ENCODE measurements at places on chromosomes 12 and 14.
A peak's percentile ranks its signal among the peaks of the same experiment; 100 is the strongest.

- H3K4me3 ChIP-seq = no peak overlapping the region
- DNase-seq = no peak
- H3K27me3 ChIP-seq = no peaks in the 10 kb centered on the region
- H3K36me3 ChIP-seq = no peaks in the 10 kb centered on the region
- no peaks in the 10 kb centered on the region for H3K4me1 ChIP-seq
- no peak overlapping the region for H3K27ac ChIP-seq
Measured at GRCh38 chr14:74408870-74409269, 17.1 kb downstream of the SYNDIG1L start.

- DNase-seq = peak; percentile 12
- no peaks in the 10 kb centered on the region for H3K27me3 ChIP-seq
- no peak overlapping the region for H3K4me3 ChIP-seq
- H3K27ac ChIP-seq = no peak overlapping the region
- H3K36me3 ChIP-seq = no peaks in the 10 kb centered on the region
Measured at GRCh38 chr12:1013618-1014489, 22.8 kb downstream of the ERC1 start.

DNA sequence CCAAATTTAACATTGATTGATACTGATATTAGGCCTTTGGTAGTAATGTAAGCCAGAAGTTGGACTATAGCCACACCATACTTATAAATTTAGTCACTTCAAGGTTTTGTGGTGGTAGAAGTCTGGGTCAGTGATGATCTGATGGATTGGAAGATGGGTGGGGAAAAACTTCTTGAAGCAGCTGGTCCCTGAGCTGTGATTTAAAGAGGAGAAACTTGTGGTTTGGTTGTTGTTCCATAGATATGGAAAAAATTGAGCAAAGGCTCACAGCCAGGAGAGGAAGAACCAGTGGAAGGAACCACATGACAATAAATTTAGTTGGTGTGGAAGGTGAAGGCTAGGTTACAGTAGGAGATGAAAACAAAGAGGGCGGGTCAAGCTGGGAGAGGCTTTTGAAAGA, 26.1 kb downstream of the PTHLH start:
- H3K4me1 ChIP-seq = no peaks in the 10 kb centered on the region
- DNase-seq = no peak
- H3K27me3 ChIP-seq = no peaks in the 10 kb centered on the region
- H3K36me3 ChIP-seq = no peaks in the 10 kb centered on the region

- no peaks in the 10 kb centered on the region for H3K36me3 ChIP-seq
- no peaks in the 10 kb centered on the region for H3K27me3 ChIP-seq
- no peaks in the 10 kb centered on the region for H3K4me1 ChIP-seq
- H3K4me3 ChIP-seq = no peak overlapping the region
- no peak for DNase-seq
Measured at GRCh38 chr12:125243811-125244210, 178.6 kb downstream of the AACS start.

- no peak overlapping the region for H3K4me3 ChIP-seq
- no peak for DNase-seq
- H3K4me1 ChIP-seq = no peaks in the 10 kb centered on the region
- no peak overlapping the region for H3K27ac ChIP-seq
Measured at GRCh38 chr14:104523546-104523935, 56.0 kb upstream of the C14orf180 start.

GRCh38 chr12:77060136-77060882, 5.1 kb downstream of the E2F7 start:
- no peak for DNase-seq
- no peaks in the 10 kb centered on the region for H3K36me3 ChIP-seq
- peaks cover 29% of the 10 kb centered on the region for H3K27me3 ChIP-seq
- no peak overlapping the region for H3K4me3 ChIP-seq
- H3K27ac ChIP-seq = no peak overlapping the region

DNA sequence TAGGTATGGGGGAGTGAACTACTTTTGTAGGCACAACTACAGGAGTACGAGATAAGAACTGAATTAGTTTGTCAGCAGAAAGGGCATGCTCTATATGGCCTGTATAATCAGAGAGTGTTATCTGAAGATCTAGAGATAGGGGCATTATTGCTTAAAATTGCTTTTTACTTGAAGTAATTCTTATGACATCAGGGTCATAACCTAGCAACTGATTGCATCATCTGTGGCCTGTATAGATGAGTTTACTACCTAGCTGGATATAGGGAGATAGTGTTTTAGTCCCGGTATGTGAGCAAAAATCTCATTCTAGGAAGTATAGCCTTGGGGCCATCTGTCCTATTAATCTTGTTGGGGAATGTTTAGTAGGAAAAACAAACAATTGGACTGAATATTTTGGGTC, 142.7 kb downstream of the TMEM117 start:
- no peak overlapping the region for H3K27ac ChIP-seq
- no peak for DNase-seq
- H3K36me3 ChIP-seq = no peaks in the 10 kb centered on the region
- H3K4me3 ChIP-seq = no peak overlapping the region
- no peaks in the 10 kb centered on the region for H3K27me3 ChIP-seq

DNA sequence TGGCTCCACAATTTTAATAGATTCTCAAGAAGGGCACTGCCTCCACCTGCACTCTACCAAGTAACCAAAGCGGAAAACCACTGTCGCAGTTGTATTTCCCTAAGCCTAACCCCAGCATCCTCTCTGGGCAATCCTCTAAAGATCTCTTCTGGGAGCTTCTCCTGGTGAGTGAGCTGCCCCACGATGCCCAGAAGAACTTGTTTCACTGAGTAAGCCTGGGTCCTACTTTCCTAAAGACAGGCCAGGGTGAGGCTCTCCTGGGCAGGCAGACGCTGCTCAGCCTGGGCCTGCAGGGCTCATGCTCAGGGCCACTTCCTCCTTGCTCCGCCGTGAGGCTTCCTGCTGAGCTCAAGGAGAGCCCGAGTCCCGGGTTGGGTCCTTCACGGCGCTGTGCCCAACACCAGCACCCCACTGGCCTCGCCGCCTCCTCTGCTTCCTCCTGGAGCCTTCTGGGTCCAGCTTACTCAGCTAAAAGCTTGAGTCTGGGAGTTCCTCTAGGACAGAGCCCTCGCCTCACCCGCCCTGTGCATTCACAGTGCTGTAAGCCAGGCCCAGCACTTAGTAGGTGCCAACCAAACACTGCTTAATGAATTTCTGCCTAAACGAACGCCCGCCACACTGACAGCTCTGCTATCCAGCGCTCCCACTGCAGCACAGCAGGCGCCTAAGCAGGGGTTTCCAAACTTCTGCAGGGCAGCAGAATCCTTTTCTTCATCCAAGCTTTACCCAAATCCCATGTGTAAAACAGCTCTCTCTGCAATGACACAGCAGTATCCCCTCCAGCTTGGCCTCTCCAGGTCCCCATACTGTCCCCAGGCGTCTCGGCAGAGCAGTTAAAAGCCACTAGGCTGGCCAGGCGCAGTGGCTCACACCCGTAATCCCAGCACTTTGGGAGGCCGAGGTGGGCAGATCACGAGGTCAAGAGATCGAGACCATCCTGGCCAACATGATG, 5.7 kb downstream of the RAB35 start:
- peaks cover 32% of the 10 kb centered on the region for H3K4me1 ChIP-seq
- no peak overlapping the region for H3K4me3 ChIP-seq
- H3K27ac ChIP-seq = no peak overlapping the region
- no peaks in the 10 kb centered on the region for H3K36me3 ChIP-seq
- DNase-seq = peak; percentile 68
- no peaks in the 10 kb centered on the region for H3K27me3 ChIP-seq

DNA sequence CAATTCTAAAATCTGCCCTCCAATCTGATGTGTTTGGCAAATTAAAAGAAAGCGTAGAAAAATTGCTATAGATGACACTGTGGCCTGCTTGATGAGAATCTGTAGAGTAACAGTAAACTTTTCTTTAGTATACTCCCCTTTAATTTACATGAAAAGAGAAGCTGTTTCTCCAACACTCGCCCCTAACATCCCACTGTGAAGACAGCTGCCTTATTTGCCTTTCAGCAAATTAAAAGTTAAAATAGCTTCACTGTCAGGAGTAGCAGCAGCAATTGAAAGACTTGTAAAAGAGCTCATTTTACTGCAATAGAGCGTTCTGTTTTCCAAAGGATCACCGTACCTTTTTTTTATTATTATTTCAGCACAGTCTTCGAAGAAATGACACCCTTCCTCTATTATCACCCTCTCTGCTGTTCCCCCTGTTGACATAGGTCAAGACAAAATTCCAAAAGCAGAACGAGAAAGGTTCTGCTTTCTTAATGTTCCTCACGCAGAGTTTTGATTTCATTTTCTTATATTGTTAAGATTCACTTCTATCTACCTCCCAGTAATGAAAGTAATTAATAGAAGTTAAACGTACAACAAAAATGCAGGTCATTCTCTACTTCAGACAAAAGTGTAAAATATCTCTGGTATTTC, 153.5 kb upstream of the USP15 start:
- no peaks in the 10 kb centered on the region for H3K4me1 ChIP-seq
- no peak for DNase-seq
- no peak overlapping the region for H3K4me3 ChIP-seq
- H3K36me3 ChIP-seq = no peaks in the 10 kb centered on the region
- no peak overlapping the region for H3K27ac ChIP-seq
